ENCODE measurements at places on chromosomes 3 and 15.

GRCh38 chr3:187740421-187741399 lies 4.6 kb downstream of the BCL6 start:
- peak; percentile 95 for DNase-seq

DNA sequence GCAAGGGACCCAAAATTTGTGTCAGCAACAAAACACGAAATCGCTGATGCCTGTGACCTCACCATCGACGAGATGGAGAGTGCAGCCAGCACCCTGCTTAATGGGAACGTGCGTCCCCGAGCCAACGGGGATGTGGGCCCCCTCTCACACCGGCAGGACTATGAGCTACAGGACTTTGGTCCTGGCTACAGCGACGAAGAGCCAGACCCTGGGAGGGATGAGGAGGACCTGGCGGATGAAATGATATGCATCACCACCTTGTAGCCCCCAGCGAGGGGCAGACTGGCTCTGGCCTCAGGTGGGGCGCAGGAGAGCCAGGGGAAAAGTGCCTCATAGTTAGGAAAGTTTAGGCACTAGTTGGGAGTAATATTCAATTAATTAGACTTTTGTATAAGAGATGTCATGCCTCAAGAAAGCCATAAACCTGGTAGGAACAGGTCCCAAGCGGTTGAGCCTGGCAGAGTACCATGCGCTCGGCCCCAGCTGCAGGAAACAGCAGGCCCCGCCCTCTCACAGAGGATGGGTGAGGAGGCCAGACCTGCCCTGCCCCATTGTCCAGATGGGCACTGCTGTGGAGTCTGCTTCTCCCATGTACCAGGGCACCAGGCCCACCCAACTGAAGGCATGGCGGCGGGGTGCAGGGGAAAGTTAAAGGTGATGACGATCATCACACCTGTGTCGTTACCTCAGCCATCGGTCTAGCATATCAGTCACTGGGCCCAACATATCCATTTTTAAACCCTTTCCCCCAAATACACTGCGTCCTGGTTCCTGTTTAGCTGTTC lies 34.9 kb downstream of the CHDH start:
- no peak for DNase-seq

DNA sequence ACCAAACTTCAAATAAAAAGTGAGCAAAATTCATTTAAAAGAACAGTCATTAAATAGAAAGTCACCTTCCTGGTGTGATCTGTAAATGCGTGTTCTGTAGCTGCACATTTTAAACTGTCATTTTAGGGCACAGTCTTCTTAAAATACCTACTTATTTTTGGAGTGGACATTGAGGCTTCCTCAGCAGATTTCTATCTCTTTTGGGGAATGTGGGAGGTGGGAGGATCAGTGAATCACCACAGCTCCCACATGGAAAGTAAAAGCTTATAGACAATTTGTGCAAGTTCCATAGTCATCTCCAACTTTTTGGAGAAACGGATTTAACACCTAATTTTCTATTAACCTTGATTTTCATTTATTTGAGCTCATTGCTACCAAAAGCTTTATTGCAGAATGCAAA lies 21.0 kb upstream of the MOBP start:
- no peak for DNase-seq

DNA sequence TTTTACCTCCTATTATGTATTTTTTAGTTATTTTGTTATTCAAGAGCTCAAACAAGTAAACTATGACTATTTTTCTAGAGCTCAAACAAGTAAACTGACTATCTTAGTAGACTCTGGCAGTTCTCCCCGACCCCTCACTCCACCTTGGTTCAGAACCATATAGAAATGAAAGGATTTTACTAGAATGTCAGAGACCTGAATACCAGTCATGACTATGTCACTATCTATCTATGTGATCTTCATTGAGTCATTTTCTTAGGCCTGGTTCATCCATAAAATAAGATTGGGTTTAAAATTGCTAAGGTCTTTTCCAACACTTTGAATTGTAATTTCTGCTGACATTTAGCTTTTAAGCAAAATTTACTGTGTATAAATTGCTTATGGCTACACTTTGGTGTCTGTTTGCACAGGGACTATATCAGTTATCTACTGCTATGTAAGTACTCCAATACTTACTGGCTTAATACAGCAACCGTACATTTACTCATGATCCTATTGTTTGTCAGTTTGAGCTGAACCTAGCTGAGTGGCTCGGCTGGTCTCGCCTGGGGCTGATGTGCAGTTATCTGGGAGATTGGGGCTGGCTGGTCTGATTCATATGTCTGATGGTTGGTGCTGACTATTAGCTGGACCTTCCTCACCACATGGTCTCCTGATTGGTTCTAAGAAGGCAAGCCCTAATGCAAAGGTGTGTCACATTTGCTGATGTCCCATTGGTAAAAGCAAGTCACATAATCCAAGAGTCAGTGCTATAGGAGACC lies 37.0 kb downstream of the RASA2 start:
- no peak for DNase-seq

GRCh38 chr3:94175677-94176076 lies 112.8 kb downstream of the NSUN3 start:
- no peak for DNase-seq

DNA sequence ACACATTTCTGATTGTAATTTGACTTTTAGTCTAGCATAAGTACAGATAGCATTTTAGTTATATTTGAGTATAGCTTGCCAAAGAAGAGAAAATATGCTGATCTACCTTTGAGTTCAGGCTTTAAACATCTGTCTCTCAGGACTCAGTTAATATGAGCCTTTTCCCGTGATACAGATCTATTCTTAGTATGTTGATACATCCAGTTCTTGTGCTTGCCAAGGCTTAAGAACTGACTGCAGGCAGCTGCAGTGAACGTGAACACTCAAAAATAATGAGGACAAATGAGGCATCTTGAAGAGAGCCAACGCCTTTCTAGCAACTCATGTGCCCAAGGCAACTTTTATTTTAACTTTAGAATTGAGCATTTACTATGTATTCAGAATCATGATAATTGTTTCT lies 325.5 kb downstream of the SI start:
- no peak for DNase-seq

- no peak for DNase-seq
These were observed 304.4 kb downstream of the WDR72 start for GRCh38 chr15:53454843-53455721.

DNA sequence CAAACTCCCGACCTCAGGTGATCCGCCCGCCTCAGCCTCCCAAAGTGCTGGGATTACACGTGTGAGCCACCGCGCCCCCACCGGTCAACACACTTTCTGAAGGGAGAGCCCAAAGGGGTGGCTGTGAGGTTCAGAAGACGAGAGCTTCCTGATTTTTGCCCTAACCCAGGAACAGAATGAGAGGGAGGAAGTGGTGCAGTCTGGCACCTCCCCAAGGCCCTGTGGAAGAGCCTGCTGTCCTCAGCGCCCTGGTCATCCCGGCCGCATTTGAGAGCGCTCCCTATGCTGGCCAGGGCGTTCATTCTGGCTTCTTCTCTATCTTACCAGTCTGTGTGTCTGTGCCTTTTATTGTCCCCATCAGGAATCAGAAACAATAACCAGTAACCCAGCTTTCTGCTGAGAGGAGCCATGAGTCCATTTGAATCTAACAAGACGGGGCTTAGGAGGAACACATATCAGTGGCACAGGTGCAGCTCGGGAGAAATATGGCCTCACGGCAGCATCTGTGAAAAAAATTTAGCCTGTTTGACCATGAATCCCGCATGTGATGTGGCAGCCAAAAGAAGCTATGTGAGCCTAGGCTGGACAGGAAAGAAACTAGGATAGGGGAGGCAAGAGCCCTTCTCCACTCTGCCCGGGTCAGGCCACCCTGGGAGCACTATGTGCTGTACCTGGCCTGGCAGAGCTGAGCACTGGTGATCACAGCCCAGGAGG lies 12.9 kb downstream of the BDH1 start:
- DNase-seq, result no peak

GRCh38 chr3:37913522-37913921 lies 51.8 kb downstream of the CTDSPL start:
- no peak for DNase-seq

GRCh38 chr3:18238332-18238731 lies 186.8 kb downstream of the SATB1 start:
- no peak for DNase-seq

- DNase-seq, result no peak
These were observed 46.7 kb upstream of the AADACL2 start for GRCh38 chr3:151687076-151687475.

- DNase-seq, result no peak
These were observed 97.3 kb downstream of the EPHB1 start for GRCh38 chr3:134892326-134892725.

GRCh38 chr15:69128667-69129311 lies 31.6 kb upstream of the GLCE start:
- DNase-seq, result peak; percentile 55

GRCh38 chr15:91348752-91349500 lies 248.9 kb downstream of the SV2B start:
- peak; percentile 65 for DNase-seq

DNA sequence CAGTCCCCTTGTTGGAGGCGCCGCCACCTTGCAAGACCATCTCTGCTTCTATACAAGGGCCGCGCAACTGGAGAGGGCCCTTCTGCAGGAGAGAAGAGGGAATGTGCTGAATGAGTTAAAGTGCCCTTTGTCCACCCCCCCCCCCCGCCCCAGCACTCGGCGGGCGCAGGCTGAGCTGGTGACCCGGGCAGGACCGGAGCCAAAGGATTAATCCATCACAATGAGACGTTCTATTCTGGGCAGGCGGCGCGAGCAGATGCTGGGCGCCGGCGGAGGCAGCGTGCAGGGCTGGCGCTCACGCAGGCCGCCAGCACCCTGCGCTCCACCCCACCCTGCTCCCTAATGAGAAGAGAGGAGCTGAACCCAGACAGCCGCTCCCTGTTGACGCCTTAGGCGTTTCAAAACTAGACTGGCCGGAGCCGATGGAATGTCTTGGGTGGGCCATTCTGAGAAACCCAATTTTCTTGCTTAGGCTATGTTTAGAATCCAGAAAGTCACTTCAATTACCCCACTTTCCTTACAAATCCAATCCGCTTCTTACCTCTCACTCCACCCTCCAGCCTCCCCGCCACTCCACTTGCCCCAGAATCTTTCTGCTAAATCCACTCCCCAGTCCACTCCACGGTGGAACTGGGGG lies 32.9 kb downstream of the GJD2 start:
- peak; percentile 92 for DNase-seq

DNA sequence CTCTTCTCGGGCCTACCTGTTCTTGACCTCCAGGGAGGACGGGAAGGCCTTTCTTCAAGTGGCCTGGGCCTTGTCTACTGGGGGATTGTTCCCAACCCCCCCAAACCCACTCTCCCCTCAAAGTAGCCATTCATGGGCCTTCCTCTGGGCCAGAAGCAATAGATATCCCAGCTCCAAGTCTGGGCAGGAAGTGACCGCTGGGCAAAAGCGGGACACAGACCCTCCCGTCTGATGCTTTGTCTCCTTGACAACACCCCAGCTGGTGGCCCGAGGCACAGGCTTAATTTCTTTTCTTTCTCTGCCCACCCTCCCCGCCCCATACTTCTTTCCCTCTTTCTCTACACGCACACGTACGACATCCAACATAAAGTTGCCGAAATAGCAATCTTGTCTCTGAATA lies 41.4 kb upstream of the FEZF2 start:
- DNase-seq, result no peak

GRCh38 chr3:134598763-134599545 lies 51.9 kb downstream of the KY start:
- no peak for DNase-seq

GRCh38 chr3:54988838-54989630 lies 61.2 kb upstream of the LRTM1 start:
- peak; percentile 94 for DNase-seq

DNA sequence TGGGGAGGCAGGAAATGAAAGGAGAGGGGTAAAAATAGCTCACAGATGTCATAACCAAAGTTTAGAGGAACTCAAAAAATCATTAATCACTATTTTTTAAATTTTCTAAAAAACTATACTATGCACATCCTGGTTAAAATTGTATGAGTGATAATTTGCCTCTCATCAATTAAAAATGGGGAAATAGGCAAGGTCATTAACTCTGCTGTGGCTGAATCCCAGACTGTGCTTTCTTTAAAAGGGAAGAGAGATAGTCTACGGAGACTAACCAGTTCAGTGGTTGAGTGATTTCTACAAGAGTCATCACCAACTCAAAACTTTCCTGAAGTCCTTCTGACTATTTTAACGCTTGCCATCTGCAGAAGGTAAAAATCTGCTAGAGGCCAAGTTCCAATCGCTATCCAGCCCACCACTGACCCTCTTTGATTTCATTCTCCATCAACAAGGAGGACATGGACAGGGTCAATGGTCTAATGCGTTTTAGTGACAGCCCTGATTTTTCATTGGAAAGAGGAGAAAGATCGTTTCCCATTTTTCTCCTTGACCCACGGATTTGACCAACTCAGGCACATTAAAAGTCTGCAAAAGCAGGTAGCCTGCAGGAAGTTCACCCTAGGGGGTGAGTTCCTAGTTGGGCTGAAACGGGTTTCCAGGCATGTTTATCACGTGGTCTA lies 850 bp downstream of the SUCLG2 start:
- no peak for DNase-seq

- no peak for DNase-seq
These were observed 627.1 kb downstream of the NAALADL2 start for GRCh38 chr3:175486255-175486654.

DNA sequence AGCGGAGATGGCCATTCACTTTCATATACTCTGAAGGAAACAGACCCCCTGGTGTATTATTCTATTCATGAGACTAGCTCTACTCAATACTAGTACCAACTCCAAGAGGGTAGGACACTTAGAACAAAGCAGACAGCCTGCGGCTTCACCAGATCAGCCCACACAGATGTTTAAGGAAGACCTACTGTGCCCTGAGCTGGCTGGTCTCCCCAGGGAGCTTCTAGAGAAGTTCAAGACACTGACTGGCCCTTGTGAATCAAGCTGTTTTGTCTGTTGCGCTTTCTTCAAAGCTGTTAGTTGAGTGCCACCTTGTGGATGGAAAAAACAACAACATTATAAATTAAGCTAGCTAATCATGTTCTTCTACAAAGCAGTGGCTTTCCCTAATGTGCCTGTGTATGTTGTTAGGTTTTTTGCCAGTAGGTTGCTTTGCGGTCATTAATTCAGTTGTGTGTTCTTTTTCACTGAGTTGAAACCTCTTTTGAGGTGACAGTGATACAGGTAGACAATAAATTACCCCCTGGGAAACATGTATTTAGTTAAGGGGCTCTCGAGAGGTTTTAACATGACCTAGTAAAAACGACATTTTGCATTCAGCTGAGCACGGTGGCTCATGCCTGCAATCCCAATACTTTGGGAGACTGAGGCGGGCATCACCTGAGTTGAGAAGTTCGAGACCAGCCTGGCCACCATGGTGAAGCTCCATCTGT lies 64.2 kb upstream of the MYZAP start:
- DNase-seq, result peak; percentile 93
